NCI-H1436 (cell line): ENCODE measurements at places on chromosomes 7 and 10.

DNA sequence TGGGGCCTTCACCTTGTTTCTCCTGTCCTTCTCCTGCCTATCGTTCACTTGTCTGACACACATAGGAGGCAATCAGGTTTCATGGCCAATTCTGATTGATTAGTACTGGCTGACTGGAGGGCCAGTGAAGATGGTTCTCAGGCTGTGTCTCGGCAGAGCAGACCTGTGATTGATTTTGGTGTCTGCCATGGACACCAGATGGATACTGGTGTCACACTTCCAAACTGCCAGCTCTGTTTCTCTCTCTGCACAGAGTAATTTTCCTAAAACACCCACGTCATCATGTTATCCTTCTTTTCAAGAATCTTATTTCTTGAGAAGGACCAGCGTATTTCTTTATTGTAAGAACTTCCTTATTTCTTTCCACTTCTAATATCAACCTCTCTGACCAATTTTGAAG is 117.1 kb downstream of the ICA1 start:
- DNase-seq, result no peak

- no peak for DNase-seq
Measured at GRCh38 chr10:25059990-25060389, 43.6 kb downstream of the THNSL1 start.

- no peak for DNase-seq
Measured at GRCh38 chr7:101378751-101379174, 16.1 kb downstream of the COL26A1 start.

DNA sequence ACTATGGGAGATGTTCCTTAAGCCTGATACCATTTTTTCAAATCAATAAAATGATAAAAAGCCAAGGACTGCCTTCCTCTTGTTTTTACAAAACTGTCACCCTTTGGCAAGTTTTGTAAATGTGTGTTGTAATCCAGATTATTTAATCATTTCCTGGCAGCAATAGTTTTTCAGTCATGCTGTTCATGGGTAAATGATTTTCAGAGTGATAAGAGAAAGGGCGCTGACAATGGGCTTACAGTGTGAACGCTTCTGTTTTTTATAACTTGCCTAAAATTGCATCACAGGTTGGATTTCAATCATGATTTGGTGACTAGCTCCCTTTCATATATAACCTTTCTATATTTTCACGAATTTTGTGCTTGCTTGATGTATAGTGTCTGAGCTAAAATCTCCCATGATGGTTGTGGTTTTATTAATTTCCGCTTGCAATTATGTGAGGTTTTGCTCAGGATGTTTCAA is 19.0 kb upstream of the DMBT1 start:
- DNase-seq, result no peak

DNA sequence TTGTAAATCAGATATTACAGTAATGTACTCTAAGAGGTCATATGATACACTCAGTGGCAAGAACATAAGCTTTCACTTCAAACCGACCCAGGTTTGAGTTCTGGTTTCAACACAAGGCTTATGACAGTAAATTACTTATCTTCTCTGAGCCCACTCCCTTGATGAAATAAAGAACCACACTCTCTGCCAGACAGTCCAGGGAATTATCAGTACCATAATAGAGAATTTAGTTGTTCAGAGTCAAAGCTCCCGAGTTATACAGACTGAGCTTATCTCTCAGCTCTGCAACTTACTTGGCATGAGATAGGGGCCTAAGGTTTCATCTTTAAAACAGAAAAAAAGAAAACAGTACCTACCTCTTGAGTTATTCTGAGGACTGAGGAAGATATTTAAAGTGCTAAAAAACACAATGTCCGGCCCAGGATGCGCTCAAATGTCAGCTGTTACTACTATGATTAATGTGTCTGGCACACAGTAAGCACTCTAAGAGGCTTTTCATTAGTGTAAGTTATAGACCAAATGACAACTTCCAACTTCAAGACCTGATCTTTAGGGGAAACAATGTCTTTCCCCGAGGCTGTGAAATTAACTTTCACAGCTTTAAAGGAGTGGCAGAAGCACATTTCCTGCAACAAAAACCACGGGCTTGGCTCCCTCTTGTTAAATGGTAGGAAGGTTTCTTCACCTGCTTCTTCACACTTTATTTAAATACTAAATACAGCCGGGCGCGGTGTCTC is 38.1 kb downstream of the UBE2H start:
- no peak for DNase-seq

GRCh38 chr10:108388706-108389105 is 1224.2 kb upstream of the SORCS1 start:
- no peak for DNase-seq

DNA sequence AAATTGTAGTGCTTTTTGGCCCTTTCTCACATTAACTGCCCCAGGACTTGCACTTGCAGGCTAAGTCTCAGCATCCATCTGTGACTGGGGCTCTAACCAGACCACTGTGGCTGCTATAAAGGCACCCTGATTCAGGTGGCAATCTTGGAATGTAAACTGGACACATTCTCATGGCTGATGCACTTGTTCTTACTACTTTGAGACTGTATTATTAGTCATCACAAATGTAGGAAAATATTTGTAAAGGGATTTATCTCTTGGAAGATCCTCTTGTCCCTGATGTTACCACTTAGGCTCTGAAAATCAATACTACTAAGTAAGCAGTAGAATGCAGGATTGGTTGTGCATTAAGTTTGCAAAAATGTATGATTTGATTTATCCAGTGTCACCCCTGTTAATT is 25.0 kb downstream of the PDE1C start:
- DNase-seq, result no peak

- DNase-seq, result peak; percentile 79
Measured at GRCh38 chr10:68900427-68901104, 549 bp upstream of the DDX50 start.

GRCh38 chr7:75892634-75893272 is 13.9 kb downstream of the RHBDD2 start:
- DNase-seq, result no peak

DNA sequence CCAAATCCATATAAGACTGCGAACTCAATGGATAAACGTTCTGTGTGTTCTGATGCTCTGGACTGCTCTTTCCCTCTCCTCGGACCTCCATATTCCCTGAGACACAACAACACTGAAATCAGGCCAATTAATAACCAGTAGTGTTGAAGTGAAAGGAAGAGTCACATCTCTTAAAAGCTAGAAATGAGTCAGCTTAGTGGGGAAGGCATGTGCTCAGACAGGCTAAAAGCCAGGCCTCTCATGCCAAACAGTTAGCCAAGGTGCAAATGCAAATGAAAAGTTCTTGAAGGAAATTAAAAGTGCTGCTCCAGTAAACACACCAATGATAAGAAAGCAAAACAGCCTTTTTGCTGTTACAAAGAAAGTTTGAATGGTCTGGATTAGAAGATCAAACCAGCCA is 29.3 kb downstream of the TNS3 start:
- DNase-seq, result no peak

DNA sequence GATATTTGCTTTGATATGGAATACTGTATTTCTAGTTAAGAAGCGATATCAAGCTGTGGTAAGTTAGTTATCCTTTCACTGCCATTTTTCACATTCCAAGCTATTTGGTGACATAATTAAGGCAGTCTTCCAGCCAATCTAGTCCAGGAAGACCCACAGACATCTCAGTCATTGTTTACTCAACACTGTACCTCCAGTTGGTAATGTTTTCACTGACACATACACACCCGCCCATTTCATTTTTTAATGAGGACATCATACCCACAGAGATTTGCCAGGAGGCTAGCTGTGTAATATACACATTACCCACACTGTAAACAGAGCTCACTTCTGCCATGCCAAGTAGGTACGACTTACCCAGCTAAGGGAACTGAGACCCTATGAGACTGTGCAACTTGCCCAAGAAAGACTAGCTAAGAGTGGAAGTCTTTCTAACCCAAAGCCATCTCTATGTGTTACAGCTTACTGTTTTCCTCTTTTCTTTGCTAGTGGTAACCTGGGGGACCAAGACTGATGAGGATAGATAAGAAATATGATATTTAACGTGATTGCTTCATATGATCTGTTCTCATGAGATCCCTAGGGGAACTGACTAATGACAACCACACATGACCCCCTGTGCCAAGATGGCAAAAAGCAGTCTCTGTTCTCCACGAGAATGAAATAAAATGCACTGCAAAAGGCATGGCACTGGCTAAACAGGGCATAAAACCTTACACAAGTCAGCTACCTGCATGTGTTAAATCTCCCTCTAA is 179.0 kb downstream of the DGKI start:
- DNase-seq, result no peak
